Globus pallidus (tissue), 1 donor: ENCODE measurements at places on chromosomes 5 and 9.

- DNase-seq: no peak
Measured at GRCh38 chr5:81209869-81210493, 23.1 kb upstream of the CKMT2 start.

DNA sequence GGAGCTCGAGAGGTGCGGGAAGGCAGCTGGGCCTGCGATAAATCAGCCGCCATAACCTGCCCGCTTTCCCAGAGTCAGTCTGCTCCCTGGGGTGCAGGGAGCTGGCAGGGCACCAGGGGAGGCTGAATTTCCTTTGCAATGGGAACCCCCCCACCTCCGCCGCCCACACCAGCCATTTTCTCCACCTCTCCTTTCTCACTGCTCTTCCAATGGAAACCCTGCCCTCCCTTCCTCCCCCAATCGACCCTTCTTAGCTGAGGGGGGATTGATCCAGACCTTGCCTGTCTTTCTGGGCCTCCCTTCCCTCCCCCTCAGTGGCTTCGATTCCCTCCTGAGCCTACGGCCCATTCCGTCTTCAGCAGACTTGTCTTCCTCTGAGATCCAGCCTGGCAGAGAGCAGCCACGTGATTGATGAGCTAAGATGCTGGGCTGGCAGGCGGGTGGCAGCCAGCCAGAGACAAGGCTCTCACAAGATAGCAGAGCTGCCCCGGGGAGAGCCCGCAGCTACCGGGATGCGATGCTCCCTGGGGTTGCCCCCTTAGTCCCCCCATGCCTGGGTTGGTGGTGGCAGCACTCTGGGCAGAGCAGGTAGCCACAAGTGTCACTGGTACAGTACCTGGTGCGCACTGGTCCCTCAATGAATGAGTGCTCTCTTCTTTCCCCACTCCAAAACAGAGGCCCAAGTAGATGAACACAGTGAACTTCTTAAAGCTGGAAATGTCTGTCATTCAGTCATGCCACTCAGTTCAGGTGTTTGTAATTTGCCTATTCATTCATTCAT is 53.7 kb upstream of the FABP6 start:
- peak; percentile 94 for DNase-seq

- DNase-seq: no peak
Measured at GRCh38 chr5:107387526-107388140, 283.1 kb downstream of the EFNA5 start.

DNA sequence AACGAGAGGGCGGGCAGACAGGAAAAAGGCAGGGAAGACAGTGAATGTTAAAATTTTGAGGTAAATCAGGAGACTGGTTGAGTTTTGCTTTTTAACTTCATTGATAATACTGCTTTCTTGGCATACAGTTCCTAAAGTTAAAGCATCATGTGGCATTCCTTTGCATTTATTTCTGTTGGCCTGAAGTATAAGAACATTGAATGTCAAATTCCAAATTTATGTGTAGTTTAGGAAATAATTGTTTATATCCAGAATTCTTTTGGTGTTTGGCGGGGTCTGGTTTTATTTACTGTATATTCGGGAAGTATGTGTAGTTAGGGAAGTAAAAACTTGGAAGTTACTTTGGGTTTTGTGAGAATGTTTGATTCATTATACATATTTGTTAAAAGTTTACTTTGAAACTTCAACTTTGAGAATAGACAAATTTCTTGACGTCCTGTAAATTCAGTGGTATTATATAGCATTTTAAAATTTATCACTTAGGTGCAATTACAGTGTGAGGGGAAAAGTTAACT is 83.2 kb downstream of the PTPDC1 start:
- DNase-seq: no peak

GRCh38 chr9:7659766-7660165 is 139.8 kb downstream of the DMAC1 start:
- DNase-seq: no peak

DNA sequence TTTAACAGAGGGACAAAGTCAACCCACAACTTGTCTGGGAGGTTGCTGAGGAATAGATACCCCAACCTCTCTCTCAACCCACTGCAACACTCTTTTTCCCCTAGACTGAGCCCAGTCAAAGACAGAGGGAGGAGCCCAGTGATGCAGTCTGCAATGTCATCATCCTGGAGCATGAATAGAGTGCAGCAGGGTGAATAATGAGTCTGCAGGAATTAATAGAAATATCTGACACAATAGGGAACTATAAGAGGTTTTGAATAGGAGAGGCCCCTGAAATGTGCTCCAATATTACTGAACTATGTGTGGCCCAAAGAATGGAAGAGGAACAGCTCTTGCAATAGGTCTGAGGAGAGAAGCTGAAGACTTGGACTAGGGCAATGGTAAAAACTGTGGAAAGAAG is 59.1 kb downstream of the PDCD1LG2 start:
- no peak for DNase-seq

- no peak for DNase-seq
Measured at GRCh38 chr9:112049811-112050516, 125.1 kb downstream of the SUSD1 start.

GRCh38 chr5:121500310-121500709 is 351.4 kb upstream of the FTMT start:
- no peak for DNase-seq

GRCh38 chr5:55634209-55634805 is 77.8 kb downstream of the SLC38A9 start:
- no peak for DNase-seq

- no peak for DNase-seq
Measured at GRCh38 chr5:180194410-180195345, 14.3 kb downstream of the RASGEF1C start.

DNA sequence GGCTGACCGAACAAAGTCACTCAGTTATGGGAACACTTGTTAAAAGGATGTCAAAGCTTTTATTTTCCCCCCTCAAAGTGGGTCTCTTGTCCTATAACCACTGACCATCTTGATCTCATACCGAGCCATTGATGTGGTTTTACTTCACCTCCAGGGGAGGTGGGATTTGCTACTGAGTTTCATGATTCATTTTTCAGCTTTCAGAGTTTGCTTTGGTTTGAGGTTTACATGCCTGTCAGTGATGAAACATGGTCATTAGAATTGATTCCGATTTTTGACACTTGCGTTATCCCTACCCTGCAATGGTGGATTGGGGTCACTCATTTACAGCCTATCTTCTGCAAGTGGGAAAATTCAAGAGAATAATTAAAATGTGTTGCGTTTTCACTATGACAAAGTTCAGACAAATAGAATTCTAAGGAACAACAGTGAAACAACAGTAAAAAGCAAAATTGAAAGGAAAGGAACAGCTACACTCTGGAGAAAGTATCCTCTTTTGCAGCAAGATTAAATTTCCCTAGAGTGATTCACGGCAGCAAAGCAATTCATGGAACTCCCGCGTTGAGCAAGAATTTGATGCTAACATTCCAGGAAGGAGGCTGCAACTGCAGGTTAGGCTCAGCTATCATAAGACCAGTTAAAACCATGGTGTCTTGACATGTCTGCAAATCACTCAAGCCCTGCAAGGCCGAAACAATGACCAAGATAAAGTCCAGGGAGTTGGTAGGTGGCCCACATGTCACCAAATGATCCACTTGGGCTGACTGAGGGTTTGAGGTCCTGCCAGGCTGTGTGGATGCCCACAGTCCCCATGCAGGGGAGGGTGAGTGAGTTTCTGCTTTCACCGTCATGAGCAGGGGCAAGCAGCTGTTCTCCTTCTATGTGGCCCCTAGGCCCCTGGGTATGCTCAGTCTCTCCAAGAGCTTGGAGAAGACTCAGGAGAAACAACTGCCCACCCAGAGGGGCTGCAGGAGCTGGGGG is 9.4 kb downstream of the GADD45G start:
- no peak for DNase-seq

- no peak for DNase-seq
Measured at GRCh38 chr5:127498548-127498947, 18.9 kb upstream of the PRRC1 start.

- DNase-seq: no peak
Measured at GRCh38 chr5:72296256-72296655, 23.8 kb downstream of the MRPS27 start.

GRCh38 chr5:135076051-135076491 is 42.0 kb upstream of the PITX1 start:
- no peak for DNase-seq

- DNase-seq: no peak
Measured at GRCh38 chr9:35500130-35500748, 10.3 kb downstream of the RUSC2 start.

DNA sequence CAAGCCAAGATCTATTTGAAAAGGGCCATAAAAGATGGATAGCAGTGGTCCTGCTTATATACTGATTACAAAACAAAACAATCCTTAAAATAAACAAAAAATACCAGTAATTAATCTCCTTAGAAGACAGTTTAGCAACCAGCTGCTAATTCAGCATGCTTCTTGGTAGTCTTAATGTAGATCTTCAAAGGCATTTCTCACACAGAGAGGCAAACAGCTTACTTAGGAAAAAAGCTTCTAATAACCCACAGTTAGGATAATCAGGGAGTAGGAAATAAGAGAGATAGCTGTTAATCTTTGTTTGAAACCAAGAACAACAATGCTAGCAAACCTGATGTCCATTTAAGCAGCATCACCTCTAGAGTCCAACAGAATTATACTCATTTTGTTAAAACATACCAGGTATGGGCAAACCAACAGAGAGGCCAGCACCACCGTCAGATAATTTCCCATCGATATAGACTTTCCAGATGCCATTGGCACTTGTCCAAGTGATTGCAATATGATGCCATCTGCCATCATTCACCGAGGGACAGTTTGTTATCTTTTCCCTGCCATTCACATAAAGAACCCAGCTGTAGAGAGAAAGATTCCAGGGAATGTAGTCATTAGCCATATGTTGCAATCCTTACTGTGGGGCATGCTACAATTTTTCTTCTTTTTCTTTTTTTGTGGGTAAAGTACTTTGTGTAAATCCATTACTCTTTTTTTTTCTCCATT is 105.6 kb upstream of the TXNDC8 start:
- DNase-seq: no peak

GRCh38 chr9:131503626-131504465 is 1.1 kb downstream of the POMT1 start:
- DNase-seq: no peak

- DNase-seq: peak; percentile 75
Measured at GRCh38 chr5:156326718-156327259, at the start of gene SGCD. TSS of gene SGCD (plus strand) at chr5:156327164.

DNA sequence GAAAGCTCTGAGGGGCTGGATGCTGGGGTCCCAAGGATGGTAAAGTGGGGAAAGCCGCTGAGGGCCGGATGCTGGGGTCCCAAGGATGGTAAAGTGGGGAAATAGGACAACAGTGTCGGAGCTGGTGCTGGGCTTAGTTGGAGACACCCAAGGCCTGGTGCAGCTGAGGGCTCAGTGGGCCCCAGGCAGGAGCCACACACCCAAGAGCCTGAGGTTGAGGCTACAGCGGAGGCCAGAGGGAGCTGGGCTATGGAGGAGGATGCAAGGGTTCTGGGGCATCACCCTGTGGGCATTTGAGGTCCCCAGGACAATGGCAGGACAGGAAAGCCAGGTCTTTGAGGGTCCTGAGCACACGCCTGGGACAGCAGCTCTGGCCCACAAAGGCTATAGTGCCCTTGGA is 19.1 kb upstream of the SLC9A3 start:
- DNase-seq: no peak

DNA sequence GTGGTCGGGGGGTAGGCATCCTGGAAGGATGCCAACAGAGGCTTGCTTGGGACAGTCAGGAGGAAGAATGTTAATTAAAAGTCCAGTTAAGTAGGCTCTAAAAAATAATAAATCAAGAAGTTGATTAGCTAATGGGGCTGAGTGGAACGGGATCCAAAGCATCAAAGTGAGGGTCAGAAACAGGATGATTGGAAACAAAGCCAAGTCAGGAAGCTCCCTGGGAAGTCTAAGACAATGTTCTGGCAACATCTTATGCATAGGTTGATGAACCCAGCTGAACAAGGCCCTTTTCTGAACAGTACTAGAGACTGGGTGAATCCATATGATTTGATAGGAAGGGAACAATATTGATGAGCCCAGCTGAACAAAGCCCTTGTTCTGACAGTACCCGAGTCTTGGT is 50.2 kb upstream of the STARD4 start:
- no peak for DNase-seq

DNA sequence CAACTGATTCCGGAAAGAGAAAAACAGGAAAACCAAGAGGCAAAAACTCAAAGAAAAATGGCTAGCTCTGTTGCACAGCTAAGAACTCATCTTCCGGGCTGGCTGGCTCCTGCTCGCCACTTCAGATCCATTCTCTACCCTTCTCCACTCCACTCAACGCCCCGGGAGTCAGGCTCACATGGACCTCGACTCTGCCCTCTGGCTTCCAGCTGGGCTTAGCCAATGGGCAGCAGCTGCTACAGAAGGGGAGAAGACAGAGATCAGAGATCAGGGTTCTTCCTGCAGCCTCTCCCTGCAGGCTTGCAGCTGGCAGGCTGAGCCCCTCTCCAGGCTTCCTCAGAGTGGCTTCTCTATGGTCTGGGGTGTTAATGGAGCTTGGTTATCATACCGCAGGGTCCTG is 187.5 kb downstream of the MED10 start:
- no peak for DNase-seq

DNA sequence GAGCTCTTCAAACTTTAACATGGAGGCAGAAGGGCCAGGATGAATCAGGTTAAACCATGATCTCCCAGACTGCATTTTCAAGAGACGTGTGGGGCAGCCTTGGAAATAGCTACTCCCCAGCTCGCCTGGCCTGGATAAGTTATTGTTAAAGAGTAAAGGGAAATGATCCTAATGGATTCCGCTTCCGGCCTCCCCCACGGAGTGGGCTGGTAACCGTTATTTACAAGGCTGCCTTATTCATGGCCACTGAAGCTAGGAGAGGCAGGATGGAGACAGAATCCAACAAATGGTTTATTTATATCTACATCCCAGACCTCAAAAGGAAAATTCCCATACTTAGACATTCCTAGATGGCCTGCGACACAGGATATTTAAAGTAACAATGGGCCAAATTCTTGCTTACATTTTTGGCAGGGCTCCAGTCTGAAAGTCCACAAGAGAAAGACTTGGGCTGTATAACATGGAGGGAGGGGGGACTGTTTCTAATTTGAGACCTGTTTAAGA is 27.9 kb downstream of the SPRY4 start:
- DNase-seq: no peak

DNA sequence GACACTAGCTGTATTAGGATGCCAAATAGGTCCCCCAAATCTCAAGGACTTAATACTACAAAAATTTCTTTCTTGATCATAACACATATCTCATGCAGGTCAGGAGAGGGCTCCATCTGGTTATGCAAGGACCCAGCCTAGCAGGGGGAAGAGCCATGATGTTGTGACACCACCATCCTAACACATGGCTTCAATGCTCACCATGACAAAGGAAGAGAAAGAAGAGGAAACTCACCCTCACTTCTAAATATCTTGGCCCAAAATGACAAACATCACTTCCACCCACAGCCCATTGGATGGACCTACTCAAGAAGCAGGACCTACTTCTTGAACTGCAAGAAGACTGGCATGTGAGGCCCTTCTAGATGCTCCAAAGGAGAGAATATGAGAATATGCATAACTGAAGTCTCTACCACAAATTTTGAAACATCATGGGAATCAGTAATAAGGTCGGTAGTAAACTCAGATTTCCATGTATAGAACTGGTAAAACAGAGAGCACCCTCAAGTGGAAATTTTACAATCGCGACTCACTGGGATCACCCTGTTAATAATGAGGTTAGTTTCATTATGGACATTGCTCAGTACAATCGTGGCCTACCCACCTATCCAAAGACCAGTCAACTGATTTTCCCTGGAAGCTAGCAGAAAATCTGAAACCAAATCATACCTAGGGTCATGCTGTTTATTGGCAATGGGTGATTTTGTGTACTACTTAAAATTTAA is 308.2 kb downstream of the ACTL7B start:
- DNase-seq: no peak
